ENCODE measurements at places on chromosomes 7 and 10.

GRCh38 chr7:68792351-68792750 is 805.9 kb upstream of the AUTS2 start:
- DNase-seq = no peak

GRCh38 chr10:4281190-4281825 is 496.3 kb upstream of the KLF6 start:
- DNase-seq = no peak

- DNase-seq = no peak
Measured at GRCh38 chr7:21844742-21845141, 101.0 kb downstream of the CDCA7L start.

DNA sequence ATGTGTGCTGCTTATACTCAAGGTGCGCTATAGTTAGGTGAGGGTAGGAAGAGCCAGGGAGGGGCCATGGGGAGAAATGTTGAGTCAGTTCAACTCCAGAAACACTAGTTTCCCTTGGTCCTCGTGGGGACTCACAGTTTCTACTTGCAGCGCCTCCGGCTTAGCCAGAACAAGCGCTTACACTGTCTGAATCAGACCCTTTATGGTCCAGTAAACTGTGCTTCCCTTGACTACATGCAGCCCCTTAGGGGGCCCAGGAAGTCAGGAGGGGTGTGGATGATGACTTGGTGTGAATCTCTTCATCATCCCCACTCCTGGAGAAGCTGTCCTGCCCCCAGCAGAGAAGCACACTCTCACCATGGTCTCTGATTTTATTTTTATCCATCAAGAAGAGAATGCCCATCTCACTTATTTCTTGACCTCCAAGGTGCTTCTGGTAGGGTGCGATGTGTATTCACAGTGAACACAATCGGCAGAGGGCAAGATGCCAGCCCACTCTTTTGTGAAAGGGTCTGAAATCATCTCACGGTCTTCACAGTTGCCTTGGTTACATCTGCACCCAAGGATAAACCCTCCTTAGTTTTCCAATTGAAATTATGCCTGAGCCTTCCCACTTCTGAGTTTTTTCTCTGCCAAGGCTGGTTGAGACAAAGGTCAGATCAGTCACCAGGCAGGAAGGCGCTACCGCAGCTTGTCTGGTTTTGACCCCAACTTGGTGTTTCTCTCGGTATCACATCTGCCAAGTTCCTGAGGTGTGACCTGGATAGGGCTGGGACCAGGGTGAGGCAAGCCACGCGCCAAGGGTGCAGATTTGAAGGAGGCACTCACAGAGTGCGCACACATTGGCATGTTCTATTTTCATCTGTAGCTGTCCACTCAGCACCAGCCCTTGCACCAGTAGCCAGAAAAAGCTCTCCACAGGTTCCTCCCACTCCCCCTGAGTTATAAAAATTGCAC is 62.7 kb upstream of the LRRC4 start:
- no peak for DNase-seq

DNA sequence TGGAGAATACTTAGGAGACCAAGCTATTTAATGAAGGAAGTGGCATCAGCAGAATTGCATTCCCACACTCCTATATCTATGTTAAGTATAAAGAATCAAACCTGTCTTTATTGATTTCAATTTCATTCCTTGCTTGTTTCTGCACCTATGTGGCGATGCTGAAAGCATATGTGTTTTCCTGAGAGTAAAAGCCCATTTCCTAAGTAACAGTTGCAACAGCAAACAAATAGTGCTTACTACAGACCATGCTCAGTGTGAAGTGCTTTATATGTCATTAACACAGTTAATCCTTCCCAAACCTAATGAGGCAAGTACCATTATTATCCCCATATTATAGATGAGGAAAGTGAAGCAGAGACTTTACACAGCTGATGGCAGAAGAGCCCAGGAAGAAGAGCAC is 552.1 kb downstream of the PARD3 start:
- DNase-seq = no peak

GRCh38 chr7:34653787-34654186 is 4.2 kb upstream of the NPSR1 start:
- DNase-seq = no peak

- DNase-seq = no peak
Measured at GRCh38 chr7:80146545-80147182, 12.0 kb downstream of the GNAI1 start.

GRCh38 chr7:130899638-130900401 is 165.8 kb upstream of the KLF14 start:
- no peak for DNase-seq

DNA sequence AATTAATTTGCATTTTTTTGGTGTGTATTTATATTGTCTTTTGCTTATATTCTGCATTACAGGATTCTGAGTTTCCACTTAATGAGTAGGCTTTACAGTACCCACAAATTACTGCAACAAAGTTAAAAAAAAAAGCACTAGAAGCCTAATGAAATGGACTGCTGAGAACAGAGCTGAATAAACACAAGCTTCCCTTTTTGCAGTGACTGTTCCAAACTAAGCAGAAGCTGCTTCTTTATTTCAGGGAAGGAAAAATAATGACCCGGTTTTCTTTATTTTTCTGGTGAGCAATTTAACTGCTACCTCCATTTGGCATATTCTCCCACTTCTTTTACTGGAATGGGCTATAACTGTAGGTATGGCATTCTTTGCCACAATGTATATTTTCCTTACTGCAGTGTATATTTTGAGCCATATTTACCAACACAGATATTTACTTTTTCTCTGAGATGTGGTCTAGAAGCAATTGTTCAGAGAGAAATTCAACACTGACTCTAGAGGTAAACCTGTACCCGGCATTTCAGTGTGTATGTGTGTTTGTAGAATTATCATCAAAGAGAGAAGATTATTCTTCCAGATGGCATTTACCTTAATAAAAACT is 56.9 kb downstream of the HDAC9 start:
- peak; percentile 9 for DNase-seq

DNA sequence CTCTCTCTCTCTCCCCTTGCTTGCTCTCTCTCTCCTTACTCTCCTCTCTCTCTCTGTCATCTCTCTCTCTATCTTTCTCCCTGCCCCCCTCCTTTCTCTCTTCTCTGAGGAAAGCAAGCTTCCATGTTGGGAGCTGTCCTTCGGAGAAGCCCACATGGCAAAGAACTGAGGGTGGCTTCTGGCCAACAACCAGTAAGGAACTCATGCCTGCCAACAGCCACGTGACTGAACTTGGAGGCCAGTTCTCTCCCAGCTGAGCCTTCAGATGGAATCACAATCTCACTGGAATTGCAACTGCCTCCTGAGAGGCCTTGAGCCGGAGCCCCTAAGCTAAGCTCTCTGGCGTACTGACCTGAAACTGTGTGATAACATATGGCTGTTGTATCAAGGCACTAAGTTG is 12.0 kb upstream of the DHTKD1 start:
- DNase-seq = no peak

DNA sequence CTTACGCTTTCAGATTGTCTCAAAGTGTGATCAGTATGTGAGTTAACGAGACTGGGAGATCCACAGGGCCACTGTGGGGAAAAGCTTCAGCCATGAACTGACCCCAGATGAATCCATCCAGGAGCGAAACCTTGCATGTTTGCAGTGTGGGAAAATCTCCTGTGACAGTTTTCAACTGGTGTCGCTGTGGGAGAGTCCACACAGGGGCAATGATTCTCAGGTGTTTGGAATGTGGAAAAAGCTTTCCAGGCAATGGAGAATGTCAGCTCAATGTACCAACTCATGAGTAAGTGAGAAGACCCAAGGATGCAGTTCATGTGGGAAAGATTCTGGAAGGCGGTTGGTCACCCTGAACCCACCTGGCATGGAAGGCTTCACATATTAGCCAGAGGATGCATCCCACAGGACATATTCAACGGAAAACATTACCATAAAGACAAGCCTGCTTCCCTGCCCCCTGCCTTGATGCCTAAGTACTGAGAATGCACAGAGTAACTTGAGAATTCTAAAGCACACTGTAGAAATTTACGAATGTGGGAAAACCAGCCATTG is 204.1 kb upstream of the BMPER start:
- no peak for DNase-seq

GRCh38 chr10:35743851-35744250 is 101.8 kb upstream of the FZD8 start:
- no peak for DNase-seq

DNA sequence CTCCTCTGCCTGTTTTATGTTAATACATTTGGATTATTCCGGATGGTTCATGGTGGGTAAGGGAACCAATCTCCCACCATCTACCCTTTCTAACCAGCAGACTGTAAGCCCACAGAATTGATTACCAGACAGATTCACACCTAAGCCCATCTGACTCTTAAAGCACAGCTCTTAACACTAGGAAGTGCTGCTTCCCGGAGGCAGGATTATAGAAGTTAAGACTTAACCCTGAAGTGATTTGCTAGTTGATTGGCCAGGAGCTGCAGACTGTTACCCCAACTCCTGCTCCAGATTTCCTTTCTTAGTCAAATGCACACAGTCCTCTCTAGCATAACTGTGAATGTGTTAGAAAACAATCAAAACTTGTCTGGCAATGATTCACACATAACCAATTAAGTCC is 221.7 kb downstream of the CDK14 start:
- DNase-seq = no peak

DNA sequence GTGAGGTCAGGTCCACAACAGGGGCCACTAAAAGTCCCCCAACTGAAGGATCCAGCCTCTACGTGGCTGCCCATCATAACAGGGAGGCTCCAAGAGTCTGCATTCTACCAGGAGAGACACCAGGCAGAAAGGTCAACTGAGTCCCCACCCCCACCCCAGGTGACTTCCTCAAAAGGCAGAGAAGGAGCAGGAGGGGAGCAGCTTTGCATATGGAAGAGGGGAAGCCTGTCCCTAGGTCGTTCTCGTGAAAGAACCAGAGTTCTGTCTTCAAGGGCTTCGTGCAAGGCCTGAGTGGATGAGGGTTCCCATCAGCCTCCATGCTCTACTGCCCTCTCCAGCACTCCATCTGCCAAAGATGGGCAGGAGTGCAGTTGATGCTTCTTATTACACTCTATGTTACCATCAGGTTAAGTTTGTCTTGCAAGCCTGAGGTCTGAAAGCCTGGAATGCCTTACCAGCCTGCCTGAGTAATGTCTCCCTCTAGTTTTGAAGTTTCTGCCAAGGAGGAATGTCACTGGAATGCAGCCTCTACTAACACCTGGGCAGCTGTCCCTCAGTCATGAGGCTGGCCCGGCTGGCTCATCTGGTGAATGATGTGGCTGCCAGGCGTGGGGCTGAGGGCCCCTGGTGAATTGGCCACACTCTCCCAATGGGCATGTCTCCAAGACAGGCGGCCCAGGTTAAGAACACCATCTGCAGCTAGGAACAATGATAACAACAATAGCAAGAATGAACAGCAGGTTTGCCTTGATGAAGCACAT is 54.3 kb upstream of the SMNDC1 start:
- no peak for DNase-seq

GRCh38 chr10:88598055-88598454 is 11.5 kb downstream of the LIPJ start:
- DNase-seq = peak; percentile 88

- no peak for DNase-seq
Measured at GRCh38 chr7:100802951-100803350, 24.4 kb downstream of the EPHB4 start.

DNA sequence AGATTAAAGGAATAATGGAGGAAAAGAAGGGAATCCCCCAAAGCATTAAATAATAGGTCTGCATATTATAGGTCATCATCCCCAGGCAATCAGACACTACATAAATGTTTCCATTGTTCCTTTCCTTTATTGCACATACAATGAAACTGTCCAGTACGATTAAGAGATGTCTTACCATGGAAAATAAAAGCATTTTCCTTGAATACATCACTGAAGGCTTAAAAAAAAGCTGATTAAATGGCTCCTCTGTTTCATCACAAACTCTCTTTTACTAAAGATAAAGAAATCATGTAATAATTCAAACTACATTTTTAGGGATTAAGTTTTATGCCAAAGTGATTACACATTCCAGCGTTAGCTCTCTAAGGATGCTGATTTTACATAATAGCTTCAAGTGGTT is 316.0 kb downstream of the AGMO start:
- DNase-seq = no peak

GRCh38 chr10:60870803-60871202 is 73.2 kb downstream of the RHOBTB1 start:
- DNase-seq = no peak

GRCh38 chr10:113130014-113130641 is 180.1 kb downstream of the TCF7L2 start:
- DNase-seq = no peak

- no peak for DNase-seq
Measured at GRCh38 chr10:114138581-114138980, 35.4 kb downstream of the CCDC186 start.

DNA sequence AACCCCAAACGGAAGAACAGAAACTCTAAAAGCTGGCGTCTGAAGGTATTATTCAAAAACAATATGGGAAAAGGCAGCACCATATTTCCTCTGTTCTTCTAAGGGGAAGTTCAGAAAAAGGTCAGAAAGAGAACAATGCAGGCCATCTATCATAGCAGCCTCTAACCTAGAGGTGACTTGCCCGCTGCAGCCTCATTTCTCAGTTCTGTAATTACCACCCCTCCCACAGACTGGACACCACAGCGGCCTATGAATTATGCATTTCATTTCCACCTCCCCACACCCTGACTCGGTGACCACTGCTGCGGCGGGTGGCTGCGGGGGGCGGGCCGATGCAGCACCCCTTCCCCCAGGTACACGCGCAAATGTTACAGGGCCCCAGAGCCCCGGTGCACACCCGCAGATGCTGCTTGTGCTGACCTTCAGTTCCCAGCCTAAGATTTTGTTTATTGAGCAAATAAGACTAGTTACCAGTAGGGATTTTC is 125.5 kb downstream of the CLEC2L start:
- DNase-seq = peak; percentile 80

- DNase-seq = no peak
Measured at GRCh38 chr10:11856678-11857077, 33.5 kb downstream of the PROSER2 start.

DNA sequence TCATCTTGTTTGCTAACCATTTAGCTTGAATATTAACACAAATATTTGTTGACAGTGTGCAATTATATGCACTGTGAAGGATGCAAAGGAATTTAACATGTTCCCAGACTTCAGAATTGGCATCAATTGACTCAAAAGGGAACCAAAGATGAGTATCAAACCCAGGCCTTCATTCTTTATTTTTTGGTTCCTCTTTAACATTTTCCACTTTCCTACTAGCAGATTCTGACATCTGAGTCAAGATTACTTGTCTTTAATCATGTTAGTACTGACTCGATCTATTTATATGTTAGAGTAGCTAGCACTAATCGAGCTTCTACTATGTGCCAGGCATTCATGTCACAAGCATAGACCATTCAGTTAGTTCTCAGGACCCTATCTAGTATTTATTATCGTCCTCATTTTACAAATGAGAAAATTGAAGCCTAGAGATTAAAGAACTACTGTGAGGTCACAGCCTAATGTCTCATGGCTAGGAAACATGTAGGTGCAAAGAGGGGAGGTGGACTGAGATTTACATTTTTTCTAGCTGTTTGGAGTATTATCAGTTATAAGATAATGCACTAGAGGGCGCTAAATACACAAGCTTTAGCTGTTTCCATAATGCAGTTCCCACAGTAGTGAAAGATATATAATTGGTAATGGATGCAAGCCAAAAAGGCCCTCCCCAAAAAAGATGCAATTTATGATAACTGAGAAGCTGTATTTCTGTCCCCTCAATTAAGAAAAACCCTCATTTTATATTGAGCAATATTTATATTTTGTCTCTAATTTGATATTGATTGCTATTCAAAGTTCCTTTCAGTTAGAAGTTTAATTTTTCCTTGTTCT is 32.9 kb upstream of the KMT2E start:
- DNase-seq = peak; percentile 89

Data from Kasumi-1 (cell line).